ACHN (cell line): ENCODE measurements at places on chromosomes 6 and 20.

GRCh38 chr20:60034231-60035110 is 76.2 kb downstream of the CDH26 start:
- no peak for DNase-seq

DNA sequence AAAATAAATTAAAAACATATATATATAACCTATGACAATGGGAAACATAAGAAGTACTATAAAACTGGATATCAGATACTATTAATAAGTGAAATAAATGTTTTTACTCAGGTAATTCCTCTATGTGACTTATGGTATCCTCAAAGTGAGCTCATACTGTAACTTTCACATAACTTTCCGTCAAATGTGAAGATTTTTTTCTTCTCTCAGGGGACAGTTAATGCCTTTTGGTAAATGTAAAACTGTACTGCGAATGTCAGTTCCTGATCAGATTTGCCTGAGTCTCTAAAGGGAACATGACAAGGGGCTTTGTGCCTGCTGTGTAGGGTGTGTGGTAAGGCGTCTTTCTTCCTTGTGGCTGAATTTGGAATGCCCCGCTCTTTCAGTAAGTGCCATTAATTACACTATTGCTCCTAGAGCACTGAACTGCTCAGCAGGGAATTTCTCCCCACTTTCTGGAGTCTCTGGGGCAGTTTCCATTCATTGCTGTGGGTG is 271.8 kb downstream of the PRL start:
- no peak for DNase-seq

DNA sequence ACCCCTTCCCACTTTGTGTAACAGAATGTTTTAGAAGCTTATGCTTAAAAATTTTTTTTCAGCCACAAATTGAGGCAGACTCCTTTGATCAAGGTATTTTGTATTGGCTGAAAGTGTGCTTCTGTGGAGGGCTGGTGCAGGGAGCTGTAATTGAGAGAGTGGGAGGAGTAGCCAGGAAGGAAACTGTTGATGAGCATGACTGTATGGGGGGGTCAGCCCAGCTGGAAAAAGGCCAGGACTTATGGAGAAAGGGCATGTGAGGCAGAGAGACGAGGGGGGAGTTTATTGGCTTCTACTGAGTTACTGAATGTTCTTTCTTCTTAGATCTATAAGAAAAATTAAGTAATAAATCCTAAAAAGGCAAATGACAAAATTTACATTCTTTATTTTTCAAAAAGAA is 13.4 kb downstream of the RFPL4B start:
- DNase-seq: no peak

DNA sequence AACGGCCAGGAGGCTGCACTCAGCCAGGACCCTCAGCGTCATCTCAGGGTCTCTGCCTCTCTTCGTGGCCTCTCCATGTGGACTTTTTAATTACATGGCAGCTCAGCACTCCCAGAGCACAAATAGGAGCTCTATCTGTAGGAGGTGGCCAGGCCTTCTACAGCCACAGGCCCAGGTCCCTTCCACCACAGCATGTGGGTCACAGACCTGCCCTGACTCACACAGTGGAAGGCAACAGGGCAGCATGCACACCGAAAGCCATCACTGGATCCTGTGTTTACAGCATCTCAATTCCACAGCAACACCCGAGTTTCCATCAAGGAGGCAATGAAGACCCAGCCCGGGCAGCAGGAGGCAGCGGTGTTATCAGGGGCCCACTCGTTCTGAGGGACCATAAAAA is 65.8 kb upstream of the CD93 start:
- no peak for DNase-seq

DNA sequence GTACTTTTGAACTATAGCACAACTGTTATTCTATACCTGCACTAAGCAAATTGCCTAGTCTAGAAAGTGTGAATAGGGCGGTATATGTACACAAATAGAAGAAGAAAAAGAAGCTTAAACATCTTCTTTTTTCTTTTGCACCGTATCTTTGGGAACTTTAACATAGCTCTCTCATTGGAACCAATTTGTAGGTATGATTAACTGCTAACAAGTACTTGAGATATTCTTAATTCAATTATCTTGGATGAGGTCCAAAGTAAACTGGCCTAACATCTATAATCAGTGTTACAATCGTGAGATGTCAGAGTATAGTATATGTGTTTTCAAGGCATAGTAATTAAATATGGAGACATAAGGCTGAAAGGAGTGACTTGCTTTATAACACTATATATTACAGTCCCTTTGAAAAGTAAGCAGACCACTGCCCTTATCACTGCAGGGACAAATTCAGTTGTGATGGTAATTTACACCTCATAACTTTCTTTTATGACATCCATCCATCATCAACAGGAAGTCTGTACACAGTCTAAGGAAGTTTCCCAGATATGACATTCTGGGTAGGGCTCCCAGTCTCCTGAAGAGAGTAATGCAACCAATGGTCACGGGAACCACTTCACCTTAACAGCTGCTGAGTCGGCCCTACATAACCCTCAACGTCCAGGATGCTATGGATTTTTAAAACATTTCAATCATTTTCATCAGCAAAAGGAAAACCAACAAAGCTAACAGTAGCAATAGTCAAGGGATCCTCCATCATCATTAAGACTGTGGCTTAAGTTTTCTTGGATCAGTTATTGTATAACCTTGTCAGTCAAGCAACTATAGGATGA is 37.6 kb downstream of the NKAIN2 start:
- DNase-seq: no peak

DNA sequence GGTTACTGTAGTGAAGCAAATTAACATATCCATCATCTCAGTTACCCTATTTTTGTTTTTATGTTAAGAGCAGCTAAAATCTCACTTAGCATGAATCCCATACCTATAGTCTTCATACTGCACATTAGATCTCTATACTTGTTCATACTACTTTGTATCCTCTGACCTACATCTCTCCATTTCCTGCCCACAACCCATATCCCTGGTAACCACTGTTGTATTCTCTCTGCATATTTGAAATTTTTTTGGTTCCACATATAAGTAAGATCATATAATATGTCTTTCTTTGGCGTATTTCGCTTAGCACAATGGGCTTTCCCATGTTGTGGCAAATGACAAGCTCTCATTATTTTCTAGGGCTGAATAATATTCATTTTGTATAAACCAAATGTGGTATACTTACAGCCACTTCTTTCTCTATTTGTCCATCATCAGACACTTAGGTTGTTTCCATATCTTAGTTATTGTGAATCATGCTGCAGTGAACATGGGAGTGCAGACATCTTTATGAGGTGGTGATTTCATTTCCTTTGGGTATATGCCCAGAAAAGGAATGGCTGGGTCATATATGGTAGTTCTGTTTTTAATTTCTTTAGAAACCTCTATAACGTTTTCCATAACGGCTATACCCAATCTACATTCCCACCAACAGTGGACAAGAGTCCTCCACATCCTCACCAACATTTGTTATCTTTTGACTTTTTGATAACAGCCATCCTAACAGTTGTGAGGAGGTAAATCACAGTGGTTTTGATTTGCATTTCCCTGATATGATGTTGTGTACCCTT is 39.8 kb downstream of the BACH2 start:
- DNase-seq: no peak

GRCh38 chr6:84072442-84072997 is 38.9 kb downstream of the MRAP2 start:
- DNase-seq: no peak

DNA sequence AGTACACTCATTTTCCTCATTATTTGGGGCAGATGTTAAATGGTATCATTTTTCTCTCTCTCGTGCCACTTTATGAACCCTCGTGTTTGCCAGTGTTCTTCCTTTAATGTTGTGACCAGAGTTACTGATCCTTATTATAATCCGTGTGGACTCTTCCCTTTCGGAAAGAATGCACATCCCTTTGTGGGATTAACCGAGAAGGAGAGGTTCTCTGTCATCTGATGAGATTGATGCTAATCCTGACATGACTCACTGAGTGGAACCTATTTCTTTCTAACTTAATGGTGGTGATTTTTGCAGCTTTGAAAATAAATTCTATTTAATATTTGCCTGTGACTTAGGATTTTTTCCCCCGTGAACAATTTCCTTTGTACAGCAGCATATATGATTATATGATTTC is 300.0 kb upstream of the MAN1A1 start:
- no peak for DNase-seq
